Occipital lobe (tissue), 3 donors: ENCODE measurements at places on chromosomes 16 and 17. TPM values are rescaled to one million over a fixed set of nuclear protein-coding genes. Genes with fewer than 3 reads are reported as not detected.
A peak's percentile ranks its signal among the peaks of the same experiment; 100 is the strongest.

Gene TMEM238L
- total RNA-seq, result not detected

Gene SRP68
- total RNA-seq, result 17.0 TPM

Gene KRT36
- not detected for total RNA-seq

Gene TBX2
- total RNA-seq, result 0.47 TPM

Gene PABPN1L
- total RNA-seq, result not detected

Gene NPB
- total RNA-seq, result 2.0 TPM

Gene KRTAP29-1
- total RNA-seq, result not detected

Gene RHBDL1
- 1.4 TPM for total RNA-seq

Gene UBE2I
- total RNA-seq, result 42.7 TPM

Gene NUFIP2
- total RNA-seq, result 57.2 TPM

Gene KRTAP3-1
- total RNA-seq, result not detected

Gene TP53TG3
- not detected for total RNA-seq

GRCh38 chr17:75764711-75765421, at the start of gene GALK1:
Gene GALK1 (minus strand): TSS chr17:75765192. CDS start chr17:75765136, 56 bp downstream.
- peak; percentile 55 for DNase-seq

DNA sequence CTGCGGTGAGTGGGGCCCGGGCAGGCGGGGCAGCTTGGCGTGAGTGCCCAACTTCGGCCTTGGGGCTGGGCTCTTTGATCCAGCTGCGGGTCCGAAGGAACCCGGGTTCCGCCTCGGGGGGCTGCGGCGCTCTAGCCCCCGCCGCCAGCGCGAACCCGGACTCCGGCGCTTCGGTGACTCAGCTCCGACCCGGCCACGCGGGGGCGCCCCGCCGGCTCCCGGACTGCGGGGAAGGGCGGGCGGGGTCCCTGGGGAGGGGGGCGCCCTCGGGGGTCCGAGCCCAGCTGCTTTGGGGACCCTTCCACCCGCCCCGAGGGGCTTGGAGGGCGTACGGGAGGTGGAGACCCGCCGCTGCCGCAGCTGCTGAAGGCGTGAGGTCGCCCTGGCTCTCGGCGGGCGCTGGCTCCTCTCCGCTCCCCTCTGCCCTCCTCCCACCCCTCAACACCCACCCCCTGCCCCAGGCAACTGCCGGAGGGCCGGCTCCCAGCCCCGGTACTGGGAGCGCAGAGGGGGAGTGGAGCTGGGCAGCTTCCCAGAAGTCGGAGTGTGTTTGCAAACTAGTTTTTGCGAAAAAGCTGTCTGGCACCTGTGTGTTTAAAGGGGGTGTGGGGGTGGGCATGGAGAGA, 516 bp downstream of the CPNE2 start:
- DNase-seq, result no peak

DNA sequence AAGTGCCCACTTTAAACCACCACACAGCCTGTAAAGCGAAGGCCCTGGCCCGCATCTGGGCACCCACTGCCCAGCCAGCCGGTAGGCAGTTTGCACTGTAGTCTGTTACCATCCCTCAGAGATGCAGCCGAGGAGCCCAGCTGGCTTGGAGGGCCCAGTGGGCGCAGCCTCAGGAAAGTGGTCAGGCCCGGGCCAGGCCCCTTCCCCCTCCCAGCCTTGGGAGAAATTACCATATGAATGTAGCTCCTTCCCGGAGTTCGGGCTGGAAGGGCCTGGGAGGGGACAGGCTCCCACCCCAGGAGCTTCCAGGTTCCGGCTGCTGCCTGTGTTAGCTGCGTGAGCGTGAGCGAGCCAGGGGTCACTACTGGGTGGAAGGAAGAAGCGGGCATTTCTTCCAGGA, 325.4 kb downstream of the SEC14L1 start:
- no peak for DNase-seq

DNA sequence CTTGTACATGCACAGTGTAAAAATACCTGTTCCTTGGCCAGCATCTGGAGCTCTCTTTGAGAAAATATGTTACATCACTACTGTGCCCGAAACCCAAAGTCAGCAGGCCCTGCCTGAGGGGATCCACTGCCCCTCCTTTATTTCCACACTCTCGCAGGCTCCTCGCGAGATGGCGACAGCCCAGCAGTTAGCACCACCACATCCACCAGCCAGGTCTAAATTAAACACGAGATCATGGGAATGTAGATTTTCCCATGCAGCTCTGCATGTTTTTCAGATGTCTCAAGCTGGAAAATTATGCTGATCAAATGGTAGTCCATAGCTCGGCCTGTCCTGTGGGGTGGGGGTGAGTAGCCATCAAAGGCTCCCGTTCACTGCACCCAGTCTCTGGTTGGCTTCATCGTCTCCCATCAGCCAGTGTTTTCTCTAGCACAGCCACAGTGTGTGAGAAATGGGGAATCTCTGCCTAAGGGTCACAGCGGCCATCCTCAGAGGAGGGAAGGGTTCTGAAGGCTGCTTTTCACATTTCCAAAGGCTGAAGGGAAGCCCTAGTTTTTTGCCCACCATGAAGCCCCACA, 34.7 kb downstream of the EPN2 start:
- DNase-seq, result no peak

DNA sequence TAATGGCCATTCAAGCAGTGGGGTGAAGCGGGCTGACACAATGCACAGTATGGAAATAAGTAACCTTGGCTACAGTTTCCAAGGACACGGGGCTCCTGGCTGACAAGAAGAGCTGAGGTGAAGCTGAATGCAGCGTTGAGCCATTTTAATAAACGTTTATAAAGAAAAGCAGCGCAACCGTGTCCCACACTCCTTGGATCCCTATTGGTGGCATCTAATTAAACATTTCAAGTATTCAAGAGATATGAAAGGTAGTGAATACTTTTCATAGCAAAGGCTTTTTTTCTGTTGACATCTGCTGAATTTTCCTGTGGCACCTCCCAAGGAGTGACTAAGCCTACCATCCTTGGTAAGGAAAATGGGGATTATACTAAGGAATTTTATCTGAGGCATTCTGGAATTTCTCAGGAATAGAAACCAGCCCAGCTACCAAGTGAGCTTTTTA, 26.5 kb downstream of the DUSP14 start:
- DNase-seq, result no peak

DNA sequence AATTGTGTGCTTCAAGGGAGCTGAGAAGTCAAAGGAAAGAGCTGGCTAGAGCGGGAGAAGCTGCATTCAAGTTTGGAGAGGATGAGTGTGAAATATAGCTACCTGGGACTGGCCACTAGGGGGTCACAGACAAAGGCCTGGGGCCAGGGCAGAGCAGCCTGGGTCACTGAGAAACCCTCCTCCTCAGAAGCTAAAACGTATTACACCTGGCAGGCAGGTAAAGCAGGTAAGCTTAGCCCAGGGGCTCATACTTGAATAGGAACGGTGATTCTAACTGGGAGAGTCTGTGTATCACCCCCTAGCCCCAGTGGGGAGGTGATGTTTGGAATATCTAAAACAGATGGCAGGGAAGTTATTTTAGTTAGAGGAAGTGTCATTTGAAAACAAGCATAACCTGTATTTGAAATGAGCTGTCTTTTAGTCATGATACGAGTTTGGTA, 6.8 kb downstream of the KRT37 start:
- no peak for DNase-seq

GRCh38 chr16:84647828-84648594, at the start of gene KLHL36:
Gene KLHL36 (plus strand): TSS chr16:84648511. CDS start chr16:84650868, 2,357 bp downstream.
- DNase-seq, result peak; percentile 45

GRCh38 chr17:48915459-48916282, 7.5 kb downstream of the UBE2Z start:
- no peak for DNase-seq

GRCh38 chr17:19904412-19904811, 36.7 kb upstream of the ULK2 start:
- DNase-seq, result no peak

GRCh38 chr16:2456551-2457153, 3.3 kb upstream of the TEDC2 start:
- DNase-seq, result no peak

DNA sequence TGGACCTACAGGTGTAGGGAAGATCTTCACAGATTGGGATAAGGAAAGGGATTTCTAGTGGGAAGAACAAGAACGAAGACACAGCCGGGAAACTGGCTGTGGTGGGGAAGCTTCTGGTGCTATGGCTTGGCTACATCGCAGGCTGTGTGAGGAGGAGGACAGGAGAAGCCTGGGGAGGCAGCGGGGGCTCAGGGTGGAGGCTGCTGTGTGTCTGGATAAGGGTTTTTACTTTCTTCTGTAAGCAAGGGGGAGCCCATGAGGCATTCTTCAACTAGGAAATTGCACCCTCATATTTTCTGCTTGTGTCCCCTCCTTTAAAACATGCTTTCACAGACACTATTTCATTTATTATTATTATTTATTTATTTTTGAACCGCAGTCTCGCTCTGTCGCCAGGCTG, 2.9 kb upstream of the RHBDF2 start:
- no peak for DNase-seq

DNA sequence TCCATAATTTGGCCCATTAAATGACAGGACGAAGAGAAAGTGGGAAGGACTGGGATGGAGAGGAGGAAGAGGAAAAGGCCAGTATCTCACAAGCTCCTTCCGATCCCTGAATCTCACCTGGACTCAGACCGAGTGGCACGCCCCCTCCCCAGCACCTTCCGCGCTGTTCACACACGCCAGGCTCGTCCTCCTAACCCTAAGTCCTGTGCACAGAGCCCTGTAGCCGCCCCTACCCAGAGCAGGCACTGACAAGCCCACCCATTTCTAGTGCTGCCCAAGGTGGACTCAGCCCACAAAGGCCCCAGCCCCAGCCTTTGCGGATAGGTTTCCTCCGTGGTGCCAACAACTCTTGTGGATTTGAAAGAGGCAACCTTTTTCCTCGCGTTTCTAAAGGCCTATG, 9.2 kb downstream of the HS3ST3B1 start:
- no peak for DNase-seq

GRCh38 chr17:22102177-22102576, 409.9 kb downstream of the KCNJ18 start:
- DNase-seq, result no peak

- no peak for DNase-seq
Measured at GRCh38 chr17:7440834-7441195, 1.5 kb downstream of the FGF11 start.

DNA sequence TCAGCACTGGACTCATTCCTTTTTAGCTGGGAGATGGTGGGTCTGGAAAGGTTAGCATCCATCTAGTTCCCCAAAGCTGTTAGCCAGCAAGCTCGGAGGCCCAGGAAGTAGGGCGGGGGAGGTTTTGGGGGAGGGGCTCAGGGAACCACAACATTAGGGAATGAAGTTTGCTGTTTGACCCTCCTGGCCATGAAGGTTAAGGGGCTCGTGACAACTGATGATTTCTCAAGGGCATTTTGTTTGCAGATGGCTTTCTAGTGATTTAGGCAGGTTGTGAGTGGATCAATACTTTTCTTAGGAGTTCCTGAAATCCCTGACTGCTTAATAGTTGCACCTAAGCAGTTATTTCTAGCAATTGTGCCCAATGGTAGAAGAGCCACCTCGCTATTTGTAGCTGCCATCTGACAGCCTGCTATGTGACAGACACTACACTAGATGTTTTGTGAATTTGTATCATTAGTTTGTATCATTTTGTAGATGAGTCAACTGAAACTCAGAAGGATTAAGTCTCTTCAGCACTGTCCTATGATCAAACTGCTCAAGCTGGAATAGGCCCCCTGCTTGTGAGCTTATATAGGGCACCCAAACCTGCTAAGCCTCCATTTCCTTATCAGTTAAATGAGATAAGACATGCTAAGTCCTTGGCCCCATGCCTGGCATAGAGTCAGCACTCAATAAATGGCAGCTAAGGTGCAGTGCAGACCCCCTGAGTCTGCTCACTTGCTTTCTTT, 146.4 kb downstream of the IRX3 start:
- no peak for DNase-seq

DNA sequence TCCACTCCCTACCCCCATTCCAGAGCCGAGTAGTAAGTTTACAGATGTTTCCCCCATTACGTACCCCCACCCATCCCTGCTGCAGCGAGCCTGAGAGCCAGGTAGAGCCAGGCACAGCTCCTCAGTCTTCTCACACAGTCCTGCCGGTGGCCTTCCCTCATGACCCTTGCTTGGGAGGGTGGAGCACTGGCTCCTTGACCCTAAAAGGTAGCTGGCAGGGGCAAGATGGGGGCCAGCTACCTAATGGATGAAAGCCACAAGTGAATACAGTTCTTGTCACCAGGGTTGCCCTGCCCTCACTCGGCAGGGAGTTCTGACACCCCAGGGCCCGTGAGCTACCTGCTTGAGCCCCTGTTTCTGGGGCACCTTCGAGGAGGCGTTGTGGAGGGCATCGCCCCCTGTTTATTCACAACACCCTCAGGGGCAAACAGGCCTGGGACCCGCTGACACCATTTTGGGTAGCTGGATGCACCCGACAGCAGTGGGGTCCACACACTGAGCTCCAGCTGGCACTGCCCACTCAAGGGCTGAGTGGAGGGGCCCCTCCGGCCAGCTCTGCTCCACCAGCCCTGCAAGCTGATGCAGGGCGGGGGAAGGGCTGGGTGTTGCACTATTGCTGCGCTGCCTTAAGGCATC, 22.2 kb downstream of the ADAM11 start:
- DNase-seq, result no peak

DNA sequence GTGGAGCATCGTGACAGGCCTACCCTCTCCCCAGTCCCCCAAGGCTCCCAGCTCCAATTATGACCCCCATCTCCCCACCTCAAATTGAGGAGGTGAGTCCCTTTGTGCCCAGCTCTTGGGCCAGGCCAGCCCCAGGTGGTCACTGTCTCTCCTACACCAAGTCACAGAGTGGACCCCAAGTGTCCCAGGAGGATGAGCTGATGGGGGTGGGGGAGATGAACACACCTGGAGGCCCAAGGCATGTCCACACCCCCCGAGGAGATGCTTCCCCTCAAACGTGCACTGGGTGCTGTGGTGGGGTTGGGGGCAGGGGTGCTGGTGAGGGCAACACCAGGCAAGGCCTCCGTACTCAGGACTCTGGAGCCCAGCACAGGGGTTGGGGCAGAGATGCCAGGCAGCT, 73.2 kb downstream of the RBFOX3 start:
- DNase-seq, result no peak

DNA sequence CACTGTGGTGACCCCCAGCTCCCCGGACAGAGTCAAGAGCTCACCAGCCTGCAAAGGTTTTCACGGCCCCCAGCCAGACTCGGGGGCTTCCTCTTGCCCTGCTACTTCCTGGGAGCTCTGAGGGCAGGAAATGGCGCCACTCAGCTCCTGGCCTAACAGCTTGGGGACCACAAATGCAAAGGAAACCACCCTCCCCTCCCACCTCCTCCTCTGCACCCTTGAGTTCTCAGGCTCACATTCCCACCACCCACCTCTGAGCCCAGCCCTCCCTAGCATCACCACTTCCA, 375 bp upstream of the SPN start:
- DNase-seq, result no peak
